ENCODE measurements at places on chromosomes 1 and 21.
A peak's percentile ranks its signal among the peaks of the same experiment; 100 is the strongest.

DNA sequence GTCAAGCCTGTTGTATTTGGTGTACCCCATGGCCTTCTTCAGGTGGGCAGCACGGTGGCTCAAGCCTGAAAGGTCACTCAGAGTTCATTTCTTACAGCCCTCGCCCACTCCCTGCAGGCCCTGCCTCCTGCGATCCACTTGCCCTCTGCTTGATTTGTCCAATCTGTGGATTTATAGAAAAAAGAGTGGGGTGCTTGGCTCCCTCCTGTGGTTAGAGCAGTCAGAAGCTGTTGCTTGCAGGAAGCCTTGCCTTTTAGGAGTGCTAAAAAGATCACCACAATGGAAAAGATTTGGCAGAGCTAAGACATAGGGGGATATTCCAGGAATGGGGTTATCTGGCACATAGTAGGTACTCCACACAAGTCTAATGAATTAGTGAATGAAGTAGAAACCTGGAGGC is 108.0 kb upstream of the TRABD2B start:
- no peaks in the 10 kb centered on the region for H3K27me3 ChIP-seq
- no peaks in the 10 kb centered on the region for H3K36me3 ChIP-seq
- no peak overlapping the region for H3K4me3 ChIP-seq
- peak; percentile 23 for DNase-seq
- no peaks in the 10 kb centered on the region for H3K4me1 ChIP-seq

DNA sequence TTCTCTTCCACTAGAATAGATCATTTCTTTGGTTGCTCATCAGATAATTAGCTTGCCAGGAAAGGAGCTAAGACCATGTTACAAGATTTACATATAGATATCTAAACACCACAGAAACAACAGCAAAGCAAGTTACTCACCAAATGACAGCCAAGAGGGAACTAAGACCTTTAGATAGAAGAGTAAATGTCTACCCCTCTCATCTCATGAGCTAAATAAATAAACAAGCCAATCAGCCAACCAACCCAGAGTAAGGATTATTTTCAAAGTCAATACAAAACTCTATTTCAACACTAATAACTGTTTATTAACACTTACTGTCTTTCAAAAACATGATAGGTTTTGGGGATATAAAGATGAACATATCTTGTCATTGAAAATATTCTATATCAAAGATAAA is 474.7 kb downstream of the LMO4 start:
- H3K36me3 ChIP-seq: no peaks in the 10 kb centered on the region
- no peak for DNase-seq
- no peaks in the 10 kb centered on the region for H3K27me3 ChIP-seq

DNA sequence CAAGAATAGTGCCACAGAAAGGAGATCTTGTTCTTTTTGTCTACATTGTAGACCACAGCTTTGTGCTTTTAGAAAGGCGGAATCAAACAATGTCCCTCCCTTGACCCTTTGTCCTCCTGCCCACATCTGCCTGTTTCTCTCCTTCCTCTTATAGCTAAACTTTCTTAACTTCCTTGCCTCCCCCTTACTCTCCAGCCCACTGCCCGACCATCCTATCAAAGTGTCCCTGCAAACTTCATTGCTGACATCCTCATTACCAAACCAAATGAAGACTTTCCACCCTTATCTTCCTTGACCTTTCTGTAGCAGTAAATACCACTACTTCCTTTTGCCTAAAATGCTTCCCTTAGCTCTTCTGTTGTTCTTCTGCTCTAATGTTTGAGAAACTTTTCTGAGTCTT is 5.0 kb downstream of the SELP start:
- H3K4me3 ChIP-seq: no peak overlapping the region
- peak; percentile 40 for DNase-seq

GRCh38 chr1:224533517-224533916 is 82.6 kb upstream of the CNIH3 start:
- H3K36me3 ChIP-seq: no peaks in the 10 kb centered on the region
- no peaks in the 10 kb centered on the region for H3K27me3 ChIP-seq
- H3K4me1 ChIP-seq: no peaks in the 10 kb centered on the region
- H3K4me3 ChIP-seq: no peak overlapping the region
- DNase-seq: no peak
- no peak overlapping the region for H3K27ac ChIP-seq

DNA sequence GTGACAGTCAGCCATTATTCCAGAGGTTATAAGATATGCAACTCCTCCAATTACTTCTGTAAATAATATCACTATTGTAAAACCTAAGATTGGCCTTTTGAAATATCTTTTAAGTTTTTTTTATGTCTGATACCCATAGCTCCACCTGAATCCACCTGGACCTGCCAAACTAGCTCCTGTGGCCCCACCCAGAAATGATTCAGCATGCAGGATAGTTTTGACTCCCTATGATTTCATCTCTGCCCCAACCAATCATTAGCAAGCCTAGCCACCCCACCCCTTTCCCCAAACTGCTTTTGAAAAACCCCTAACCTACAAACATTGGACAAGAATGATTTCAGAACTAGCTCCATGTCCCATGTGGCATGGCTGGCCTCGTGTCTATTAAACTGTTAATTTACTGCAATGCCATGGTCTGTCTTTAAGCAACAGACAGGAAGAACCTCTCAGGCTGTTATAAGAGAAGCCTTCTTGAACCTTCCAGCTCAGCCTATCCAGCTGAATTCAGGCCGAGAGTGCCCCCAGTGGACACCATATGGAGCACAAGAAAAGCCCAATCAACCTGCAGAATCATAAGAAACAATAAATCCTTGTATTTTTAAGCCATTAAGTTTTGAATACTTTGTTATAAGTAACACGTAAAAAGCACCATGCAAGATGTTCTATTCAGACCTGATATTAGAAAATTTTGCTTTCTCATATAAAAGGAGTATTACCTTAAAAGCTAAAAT is 263.0 kb upstream of the ZRANB2 start:
- DNase-seq: no peak
- H3K27me3 ChIP-seq: no peaks in the 10 kb centered on the region
- H3K27ac ChIP-seq: no peak overlapping the region

- no peaks in the 10 kb centered on the region for H3K27me3 ChIP-seq
- H3K4me3 ChIP-seq: no peak overlapping the region
- no peaks in the 10 kb centered on the region for H3K4me1 ChIP-seq
- H3K27ac ChIP-seq: no peak overlapping the region
- DNase-seq: no peak
- H3K36me3 ChIP-seq: no peaks in the 10 kb centered on the region
These were observed 200.9 kb downstream of the TM2D1 start for GRCh38 chr1:61523893-61524605.

DNA sequence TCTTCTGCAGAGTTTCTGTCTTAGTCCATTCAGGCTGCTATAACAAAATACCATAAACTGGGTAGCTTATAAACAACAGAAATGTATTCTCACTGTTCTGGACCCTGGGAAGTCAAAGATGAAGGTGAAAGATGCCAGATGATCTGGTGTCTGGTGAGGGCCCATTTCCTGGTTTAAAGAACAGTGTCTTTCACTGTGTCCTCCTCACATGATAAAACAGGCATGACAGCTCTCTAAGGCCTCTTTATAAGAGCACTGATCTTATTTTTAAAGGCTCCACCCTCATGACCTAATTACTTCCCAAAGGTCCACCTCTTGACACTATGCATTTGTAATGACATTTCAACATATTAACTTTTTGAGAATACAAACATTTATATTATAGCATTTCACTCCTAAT is 250.2 kb upstream of the ZRANB2 start:
- no peaks in the 10 kb centered on the region for H3K4me1 ChIP-seq
- no peak for DNase-seq
- H3K27me3 ChIP-seq: no peaks in the 10 kb centered on the region
- H3K36me3 ChIP-seq: no peaks in the 10 kb centered on the region

- no peaks in the 10 kb centered on the region for H3K36me3 ChIP-seq
- DNase-seq: no peak
- no peak overlapping the region for H3K4me3 ChIP-seq
- no peaks in the 10 kb centered on the region for H3K27me3 ChIP-seq
- H3K27ac ChIP-seq: no peak overlapping the region
- H3K4me1 ChIP-seq: no peaks in the 10 kb centered on the region
These were observed 150.3 kb downstream of the DMRTA2 start for GRCh38 chr1:50272912-50273311.

GRCh38 chr1:81069856-81070255 is 730.9 kb upstream of the ADGRL2 start:
- no peaks in the 10 kb centered on the region for H3K4me1 ChIP-seq
- H3K36me3 ChIP-seq: no peaks in the 10 kb centered on the region
- no peak overlapping the region for H3K27ac ChIP-seq
- DNase-seq: no peak

DNA sequence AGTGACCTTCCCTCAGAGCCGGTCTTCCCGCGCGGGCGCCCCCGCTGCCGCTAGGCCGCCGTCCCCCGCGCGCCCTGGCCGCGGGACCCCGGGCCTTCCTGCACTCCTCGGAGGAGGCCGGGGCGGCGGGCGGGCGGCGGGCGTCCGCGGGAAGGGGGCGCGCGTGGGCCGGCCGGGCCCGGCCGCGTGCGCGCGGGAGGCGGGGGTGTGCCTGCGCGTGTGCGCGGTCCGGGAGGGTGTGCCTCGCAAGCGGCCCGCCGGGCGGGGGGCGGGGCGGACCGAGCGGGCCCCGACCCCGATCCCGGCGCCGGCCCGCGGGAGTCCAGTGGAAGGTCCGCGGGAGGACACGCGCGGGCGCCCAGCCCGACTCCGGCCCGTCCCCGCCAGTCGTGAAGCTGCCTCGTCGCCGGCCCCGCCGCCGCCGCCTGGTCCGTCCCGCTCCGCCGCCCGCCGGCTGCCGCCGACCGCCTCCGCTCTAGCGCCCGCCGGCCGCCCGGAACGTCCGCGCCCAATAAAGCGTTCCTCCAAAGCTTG is 438 bp downstream of the MRPS6 start:
- H3K4me1 ChIP-seq: peaks cover 20% of the 10 kb centered on the region
- no peaks in the 10 kb centered on the region for H3K27me3 ChIP-seq
- H3K4me3 ChIP-seq: peak overlapping the region; percentile 87
- H3K36me3 ChIP-seq: no peaks in the 10 kb centered on the region
- H3K27ac ChIP-seq: no peak overlapping the region

GRCh38 chr1:82162486-82163420 is 362.0 kb downstream of the ADGRL2 start:
- H3K4me1 ChIP-seq: peaks cover 12% of the 10 kb centered on the region
- no peak overlapping the region for H3K27ac ChIP-seq
- H3K27me3 ChIP-seq: no peaks in the 10 kb centered on the region
- DNase-seq: no peak

DNA sequence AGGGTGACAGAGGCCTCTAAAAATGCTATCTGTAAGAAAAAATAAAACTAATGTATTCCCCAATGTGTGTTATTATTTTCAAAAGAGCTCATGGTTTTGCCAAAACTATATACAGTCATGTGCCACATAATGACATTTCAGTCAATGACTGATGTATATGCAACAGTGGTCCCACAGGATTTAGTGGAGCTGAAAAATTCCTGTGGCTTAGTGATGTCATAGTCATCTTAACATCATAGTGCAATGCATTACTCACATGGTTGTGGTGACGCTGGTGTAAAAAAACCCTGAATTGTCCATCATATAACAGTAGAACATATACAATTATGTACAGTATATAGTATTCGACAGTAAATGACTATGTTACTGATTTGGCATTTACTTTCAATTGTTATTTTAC is 172.4 kb downstream of the CACNA1E start:
- no peaks in the 10 kb centered on the region for H3K36me3 ChIP-seq
- no peaks in the 10 kb centered on the region for H3K27me3 ChIP-seq
- H3K4me1 ChIP-seq: no peaks in the 10 kb centered on the region

GRCh38 chr1:152044386-152044785 is 7.6 kb upstream of the S100A11 start:
- no peaks in the 10 kb centered on the region for H3K27me3 ChIP-seq
- peaks cover 18% of the 10 kb centered on the region for H3K4me1 ChIP-seq
- DNase-seq: no peak
- H3K36me3 ChIP-seq: no peaks in the 10 kb centered on the region

GRCh38 chr21:35548904-35549615 is 500.0 kb upstream of the RUNX1 start:
- H3K4me3 ChIP-seq: no peak overlapping the region
- no peak overlapping the region for H3K27ac ChIP-seq
- H3K4me1 ChIP-seq: no peaks in the 10 kb centered on the region

DNA sequence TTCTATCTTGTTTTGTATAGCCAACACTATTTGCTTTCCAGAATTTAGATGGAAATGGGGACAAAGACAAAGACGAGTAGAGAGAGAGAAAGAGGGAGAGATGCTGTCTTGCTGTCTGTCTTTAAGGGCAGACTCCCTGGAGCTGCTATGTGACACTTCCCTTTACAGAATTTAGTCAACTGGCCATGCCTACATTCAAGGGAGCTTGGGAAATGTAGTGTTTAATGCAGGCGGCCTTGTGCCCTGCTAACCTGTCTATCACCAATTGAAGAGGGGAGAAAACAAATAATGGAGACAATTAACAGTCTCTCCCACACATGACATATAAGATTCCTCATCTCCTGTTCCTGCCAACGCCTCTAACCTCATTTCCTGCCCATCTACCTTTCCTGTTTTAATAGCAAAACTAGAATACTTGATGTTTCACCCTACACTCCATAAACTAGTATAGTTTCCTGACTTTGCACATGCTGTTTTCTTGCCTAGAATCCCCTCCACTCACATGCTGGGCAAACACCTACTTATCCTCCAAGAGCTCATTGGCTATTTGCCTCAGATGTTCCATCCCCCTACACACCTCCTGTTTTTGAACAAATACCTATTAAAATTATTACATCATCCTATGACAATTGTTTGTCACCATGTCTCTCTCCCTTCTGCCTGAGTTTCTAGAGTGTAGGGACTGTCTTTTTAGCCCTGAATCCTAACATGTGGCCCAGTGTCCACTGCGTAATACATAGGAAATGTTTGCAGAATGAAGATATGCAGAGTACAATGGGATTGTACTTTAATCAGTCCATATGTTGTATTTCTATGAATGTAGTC is 117.2 kb downstream of the SLC25A24 start:
- H3K36me3 ChIP-seq: no peaks in the 10 kb centered on the region
- no peak overlapping the region for H3K4me3 ChIP-seq

DNA sequence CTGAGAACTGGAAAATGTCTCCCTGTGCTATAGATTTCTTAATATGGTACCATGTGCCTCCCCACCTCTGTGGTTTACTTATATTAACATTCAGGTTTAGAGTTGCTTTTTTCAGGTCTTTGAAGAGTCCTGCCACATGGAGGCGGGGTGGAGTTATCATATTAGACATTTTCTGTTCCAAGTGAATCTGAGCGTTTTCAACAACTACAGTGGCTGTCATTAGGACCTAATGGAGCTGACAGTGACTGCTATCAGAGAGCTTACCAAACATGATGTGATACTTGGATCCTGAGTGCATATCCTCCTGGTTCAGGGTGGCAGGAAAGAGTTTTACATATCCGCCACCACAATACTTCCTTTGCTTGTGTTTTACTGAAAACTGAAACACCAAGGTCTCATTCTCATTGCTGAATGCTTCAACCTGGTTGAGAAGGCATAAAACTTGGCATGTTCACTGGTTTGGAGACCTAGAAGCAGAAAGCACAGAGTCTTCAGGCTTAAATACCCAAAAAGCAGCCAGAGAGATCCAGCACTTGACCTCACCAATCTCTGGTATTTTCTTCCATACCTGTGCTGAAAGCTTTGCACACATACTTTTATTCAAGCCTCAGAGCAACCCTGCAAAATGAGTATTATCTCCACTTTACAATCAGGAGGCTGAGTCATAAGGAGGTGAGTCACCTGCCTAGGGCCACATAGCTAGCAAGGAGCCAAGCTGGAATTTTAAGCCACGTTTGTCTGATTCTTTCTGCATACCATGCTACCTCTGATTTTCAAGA is 47.4 kb upstream of the OSBPL9 start:
- H3K4me3 ChIP-seq: peak overlapping the region; percentile 34
- no peaks in the 10 kb centered on the region for H3K27me3 ChIP-seq
- DNase-seq: peak; percentile 70
- H3K27ac ChIP-seq: peak overlapping the region; percentile 69

- no peak overlapping the region for H3K27ac ChIP-seq
- no peaks in the 10 kb centered on the region for H3K27me3 ChIP-seq
- no peaks in the 10 kb centered on the region for H3K4me1 ChIP-seq
- no peaks in the 10 kb centered on the region for H3K36me3 ChIP-seq
- DNase-seq: no peak
These were observed 258.9 kb downstream of the SETD4 start for GRCh38 chr21:35801391-35801790.

Measured in common myeloid progenitor, CD34-positive (primary cell).